ENCODE measurements at places on chromosomes 2 and 18. TPM values are rescaled to one million over a fixed set of nuclear protein-coding genes. Genes with fewer than 3 reads are reported as not detected.

- DNase-seq: no peak
These were observed 9.0 kb downstream of the ENOSF1 start for GRCh38 chr18:703213-703967.

DNA sequence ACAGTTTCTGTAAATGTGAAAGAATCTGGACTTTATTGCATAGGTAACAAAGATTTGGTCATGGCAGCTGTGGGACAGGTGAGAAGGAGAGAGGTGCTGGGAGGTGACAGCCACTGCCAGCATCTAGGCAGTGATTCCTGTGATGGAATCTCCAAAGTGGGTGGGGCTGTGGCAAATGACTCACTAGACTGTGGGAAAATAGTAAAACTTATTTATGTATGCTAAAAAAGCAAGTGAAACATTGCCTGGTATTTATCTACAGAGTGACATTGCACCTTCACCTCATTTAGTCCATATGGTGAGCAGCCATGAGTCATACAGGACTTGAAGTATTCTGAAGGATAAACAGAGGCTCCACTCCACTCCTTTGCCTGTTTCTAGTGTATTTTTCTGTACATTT, 145.3 kb upstream of the MEX3C start:
- DNase-seq: no peak

DNA sequence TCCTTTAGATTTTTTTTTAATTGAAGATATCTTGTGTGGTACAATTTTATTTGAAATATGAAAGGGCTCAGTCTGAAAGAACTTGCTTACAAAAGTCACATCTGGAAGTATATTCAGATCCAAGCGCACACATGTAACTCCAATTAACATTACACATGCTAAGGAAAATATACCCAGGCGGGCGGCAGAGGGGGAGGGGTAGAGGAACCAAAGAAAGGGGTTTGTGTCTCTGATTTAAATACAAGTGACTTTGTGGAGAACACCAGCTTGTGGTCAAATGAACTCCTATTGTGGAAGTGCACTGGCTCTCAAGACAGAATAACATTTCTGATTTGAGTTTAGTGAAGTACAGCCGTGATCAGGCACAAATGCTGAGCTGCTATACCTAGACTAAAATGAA, 280.2 kb upstream of the SOX11 start:
- no peak for DNase-seq

DNA sequence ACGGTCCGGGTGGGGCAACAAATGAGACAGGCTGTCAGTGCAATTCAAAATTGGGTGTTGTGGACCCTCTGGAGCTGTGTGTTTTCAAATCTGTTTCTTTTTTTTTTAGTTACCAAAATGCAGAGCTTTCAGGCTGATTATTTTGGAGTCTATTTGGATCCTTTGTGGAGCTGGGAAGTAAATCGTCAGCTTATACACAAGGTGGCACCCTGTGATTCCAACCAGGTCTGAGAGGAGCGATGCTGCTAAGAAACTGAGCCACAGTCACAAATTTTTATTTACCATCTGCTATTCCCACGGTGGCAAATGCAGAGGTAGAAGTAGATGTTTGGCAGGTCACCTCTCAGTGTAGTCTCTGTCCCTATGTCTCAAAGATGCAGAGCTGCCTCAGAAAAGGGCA, 3.8 kb upstream of the EPC2 start:
- no peak for DNase-seq

DNA sequence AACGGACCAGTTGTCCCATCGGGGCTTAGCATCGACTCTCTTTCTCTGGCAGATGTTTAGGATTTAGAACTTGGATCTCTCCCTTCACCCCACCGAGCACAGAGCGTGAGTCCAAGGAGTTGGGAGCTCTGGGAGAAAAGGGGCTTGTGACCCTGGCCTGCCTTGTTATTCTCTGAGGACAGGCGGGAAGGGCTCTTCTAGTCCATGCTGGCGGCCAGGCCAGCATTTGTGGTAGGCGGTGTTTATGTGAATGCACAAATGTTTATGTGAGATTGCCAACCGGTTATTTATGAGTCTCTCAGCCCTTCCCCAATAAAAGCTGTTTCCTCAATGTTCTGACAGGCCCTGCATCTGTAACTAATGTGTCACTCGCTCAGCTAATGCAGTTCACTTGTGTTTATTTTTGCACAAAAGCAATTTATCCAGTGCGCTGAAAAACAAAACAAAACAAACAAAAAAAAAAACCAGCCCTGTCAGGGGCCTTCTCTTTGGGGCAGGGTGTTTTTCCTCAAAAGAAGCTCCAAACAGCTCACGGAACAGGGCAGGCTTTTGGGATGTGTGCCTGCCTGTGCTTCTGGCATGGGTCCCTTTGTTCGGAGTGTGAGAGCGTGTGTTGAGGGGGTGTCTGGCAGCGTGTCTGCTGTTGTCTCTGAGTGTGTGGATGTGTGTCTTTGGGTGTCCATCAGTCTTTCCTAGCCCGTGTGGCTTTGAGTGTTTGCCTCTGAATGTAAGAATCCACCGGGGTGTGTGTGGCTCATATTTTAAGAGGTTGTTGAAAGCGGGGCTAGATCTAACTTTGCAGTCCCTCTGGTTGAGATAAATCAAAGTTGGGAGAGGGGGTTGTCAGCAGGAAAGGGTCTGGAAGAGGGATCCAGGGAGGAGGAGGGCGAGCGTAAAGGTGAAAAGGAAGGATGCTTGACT, 52.8 kb upstream of the HAAO start:
- peak; percentile 92 for DNase-seq

DNA sequence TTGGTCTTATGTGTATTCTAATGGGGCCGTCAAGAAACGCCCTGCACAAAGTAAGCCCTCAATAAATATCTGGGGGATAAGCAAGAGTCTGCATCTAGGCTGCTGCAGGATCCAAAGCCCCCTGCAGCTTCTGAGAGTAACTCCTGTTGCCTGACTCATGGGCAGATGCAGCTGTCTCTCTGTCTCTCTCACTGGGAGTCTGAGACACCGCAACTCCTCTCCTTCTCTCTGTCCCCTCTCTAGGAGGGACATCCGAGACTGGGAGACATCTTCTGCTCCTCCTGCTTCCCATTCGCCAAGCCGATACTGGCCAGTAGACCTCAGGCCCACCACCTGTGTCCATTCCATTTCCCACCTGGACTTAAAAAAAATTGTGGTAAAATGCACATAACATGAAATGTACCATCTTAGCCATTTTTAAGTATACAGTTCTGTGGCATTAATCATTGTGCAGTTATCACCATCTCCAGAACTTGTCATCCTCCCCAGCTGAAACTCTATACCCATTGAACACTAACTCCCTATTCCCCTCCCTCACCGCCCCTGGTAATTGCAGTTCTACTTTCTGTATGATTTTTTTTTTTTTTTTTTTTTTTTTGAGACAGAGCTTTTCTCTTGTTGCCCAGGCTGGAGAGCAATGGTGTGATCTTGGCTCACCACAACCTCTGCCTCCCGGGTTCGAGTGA, 20.1 kb downstream of the DYSF start:
- no peak for DNase-seq

- DNase-seq: no peak
These were observed 565.4 kb downstream of the TNS1 start for GRCh38 chr2:217437290-217437870.

DNA sequence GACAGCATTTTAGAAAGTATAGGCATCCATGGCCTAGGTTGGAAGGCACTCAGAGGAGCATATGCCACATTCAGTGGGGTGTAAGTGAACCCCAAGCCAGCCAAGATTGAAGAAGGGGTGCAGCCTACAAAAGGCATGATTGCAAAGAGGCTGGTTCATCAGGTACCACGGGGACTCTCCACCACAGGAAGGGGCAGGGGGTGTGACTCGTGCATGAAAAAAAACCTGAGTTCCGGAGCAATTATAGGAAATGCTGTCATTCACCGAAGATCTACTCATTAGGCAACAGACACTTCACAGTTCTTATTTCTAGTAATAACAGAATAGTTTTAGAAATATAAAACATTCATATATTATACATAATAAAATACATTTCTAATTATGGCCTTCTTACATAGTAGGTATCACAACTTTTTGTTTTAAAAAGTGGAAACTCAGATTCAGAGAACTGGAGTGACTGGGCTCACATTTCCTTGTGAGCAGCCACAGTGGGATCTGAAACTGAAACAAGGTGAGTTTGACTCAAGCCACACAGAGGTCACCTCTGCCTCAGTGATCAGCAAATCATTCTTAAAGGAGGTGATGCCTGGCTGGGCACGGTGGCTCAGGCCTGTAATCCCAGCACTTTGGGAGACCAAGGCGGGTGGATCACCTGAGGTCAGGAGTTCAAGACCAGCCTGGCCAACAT, 188.4 kb upstream of the GYPC start:
- DNase-seq: no peak

GRCh38 chr2:38465789-38466127, 88.7 kb upstream of the ATL2 start:
- no peak for DNase-seq

DNA sequence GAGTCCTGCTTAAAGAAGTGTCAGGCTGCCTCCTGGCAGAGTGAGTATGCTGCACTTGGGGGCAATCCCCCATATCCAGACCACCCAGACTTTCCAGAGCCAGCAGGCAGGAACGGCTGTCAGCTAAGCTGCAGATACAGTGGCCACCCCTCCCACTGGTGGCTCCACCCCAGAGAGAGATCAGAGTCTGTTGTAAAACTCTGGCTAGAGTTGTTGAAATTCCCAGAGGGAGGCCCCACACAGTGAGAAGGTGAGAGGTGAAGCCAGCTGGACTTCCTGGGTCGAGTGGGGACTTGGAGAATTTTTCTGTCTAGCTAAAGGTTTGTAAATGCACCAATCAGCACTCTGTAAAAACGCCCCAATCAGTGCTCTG, 533.8 kb upstream of the ACVR2A start:
- DNase-seq: no peak

DNA sequence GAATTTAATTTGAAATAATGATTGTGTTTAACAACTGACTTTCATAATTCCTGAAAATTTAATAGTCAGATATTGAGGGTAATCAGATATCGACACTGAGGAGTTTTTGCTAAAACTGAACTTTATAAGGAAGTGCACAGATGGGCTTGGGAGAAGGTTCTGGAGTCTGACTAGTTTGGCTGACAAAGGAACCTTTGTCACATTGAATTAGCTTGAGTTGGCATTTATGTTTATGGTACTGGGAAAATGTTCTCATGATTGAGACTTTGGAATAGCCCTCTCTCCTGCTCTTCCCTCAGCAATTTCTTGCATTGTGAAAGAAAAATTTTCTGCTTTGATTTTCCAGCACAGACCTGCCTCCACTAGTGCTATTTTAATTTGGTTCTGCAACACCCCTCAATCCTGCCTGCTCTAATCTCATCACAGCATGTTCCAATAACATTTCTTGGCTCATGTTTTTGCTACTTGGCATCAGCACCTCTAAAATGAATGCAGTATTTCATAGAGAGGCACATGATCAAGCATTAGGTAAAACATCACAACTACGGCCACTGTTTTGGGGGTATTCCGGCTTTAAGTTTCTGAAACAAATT, 133.9 kb upstream of the FSHR start:
- no peak for DNase-seq

GRCh38 chr2:128735296-128735960, 416.8 kb upstream of the HS6ST1 start:
- no peak for DNase-seq

DNA sequence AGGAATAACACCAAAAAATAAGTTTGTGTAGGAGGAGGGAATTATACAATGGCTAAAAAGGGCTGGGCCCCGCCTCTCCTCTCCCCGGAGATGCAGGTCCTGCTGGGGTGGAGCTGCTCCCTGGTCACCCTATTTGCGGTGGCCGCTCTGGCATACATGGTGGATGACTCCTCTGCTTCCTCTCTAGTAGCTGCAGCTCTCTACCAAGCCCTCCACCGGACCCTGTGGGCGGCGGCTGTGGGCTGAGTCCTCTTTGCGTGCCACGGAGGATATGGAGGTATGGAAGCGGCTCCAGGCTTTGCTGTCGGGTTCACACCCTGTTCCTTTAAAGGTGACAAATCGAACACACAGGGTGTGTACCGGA, 77.1 kb upstream of the SEC11C start:
- no peak for DNase-seq

DNA sequence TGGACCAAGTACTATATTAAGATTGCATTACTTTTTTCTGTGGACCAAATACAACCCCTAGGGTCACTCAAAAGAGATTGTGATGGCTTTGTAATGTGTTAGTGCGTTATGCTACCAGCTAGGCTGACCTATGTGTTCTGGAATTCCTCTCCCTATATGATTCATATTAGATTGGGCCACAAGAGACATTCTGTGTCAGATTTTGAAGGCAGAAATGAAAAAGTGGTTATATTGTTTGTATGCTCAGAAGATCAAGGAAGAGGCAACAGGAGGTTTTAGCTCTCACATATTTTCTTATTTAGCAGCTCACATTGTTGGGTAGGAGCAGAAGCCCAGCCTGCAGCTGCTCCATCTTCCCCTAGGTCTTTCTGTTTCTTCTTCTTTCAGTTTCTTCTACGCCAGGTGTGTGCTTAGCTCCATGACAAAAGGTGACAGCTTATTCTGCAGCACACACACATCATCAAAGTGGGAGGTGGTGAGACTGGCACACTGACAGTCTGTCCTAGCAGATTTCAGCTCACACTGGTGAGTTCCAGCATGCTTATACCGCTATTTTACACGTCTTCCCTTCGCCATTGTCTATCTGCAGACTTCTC, 156.8 kb upstream of the UBE2E3 start:
- DNase-seq: no peak

- no peak for DNase-seq
These were observed 1579.4 kb upstream of the TMEFF2 start for GRCh38 chr2:193774166-193774565.

- no peak for DNase-seq
These were observed 55.2 kb downstream of the ZEB2 start for GRCh38 chr2:144464730-144465129.

DNA sequence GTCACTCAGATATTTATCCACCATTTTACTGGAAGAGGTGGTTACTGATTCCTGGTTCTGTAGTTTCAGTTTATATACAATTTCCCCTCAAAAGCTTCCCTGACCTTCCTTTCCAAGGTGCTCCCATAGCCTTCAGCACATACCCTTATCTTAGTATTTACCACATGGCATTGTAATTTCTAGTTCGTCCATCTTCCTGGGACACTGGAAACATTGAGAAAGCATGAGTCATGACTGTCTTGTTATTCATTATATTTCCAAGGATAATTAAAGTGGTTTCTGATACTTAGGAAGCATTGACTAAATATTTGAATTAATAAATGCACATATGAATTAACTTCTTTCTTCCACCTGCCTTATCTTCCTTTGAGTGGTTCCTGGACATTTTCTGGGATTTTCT, 203.8 kb downstream of the ETAA1 start:
- DNase-seq: no peak

The CROCC2 gene
- total RNA-seq: 2.3 TPM

The WNT10A gene
- total RNA-seq: 0.47 TPM

The FEV gene
- not detected for total RNA-seq

The NEMP2 gene
- 9.3 TPM for total RNA-seq
